ENCODE measurements at places on chromosomes 11 and 22.

- DNase-seq: no peak
Measured at GRCh38 chr22:39144101-39144767, 8.2 kb downstream of the CBX7 start.

GRCh38 chr11:74380746-74381439, 17.3 kb downstream of the PGM2L1 start:
- DNase-seq: peak; percentile 10

DNA sequence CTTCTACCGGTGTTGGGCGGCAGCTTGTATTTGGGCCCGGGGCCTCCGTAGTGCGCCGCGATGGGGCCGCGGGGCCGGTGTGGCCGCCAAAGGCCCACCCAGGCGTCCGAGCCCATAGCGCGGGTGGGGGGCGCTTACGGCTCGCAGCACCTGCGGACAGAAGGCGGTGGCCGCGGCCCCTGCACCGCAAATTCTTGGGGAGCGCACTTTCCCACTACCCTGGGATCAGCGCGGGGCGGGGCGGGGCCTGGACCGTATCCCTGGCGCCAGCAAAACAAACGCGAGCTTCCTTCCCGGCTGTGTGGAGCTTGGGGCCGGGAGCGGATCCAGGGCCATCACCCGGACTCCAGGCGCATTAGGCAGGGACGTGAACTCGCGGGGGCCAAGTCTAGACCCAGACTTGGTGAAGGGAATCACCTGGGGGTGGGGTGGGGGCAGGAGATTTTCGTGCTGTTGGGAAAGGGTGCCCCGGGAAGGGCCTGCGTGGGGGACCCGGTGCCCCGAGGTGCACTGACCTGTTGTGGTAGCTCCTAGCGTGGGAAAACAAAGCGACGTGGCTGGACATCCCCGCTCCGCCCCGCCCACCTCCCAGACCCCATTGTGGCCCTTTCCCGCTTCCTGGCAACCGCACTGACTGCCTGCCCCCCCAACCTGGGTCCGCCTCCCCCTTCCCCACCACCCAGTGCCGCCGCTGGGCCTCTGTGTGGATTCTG, 2.3 kb upstream of the TYMP start:
- no peak for DNase-seq

DNA sequence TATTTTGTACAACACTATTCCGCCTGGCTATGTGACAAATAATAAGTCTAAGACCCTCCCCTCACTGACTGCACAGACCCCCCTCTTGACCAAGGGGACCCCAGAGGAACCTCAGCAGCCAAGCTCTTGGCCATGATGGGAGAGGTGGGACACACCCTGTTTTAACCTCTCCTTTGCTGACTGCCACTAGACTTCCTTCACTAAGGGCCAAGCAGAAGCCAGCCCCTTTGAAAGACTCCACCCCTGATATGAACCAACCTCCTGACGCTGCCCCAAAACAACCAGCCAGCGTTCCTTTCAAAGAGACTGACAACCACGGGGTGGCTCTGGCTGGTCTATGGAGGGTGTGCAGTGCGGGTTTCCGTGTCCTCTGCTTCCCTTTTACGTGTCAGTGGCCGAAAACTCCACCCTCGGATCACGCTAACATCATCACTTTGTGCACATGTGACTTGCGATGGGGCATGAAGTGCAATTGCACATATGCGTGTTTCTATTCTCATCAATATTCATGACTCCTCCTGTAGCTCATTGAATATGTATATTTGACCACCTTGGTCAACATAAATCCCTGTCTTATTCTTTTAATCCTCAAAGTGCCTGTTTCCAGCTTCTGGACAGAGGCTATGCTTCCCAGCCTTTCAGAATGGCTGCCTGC, 643.9 kb downstream of the TBC1D22A start:
- DNase-seq: no peak

GRCh38 chr11:44834846-44835245, 108.1 kb downstream of the TSPAN18 start:
- no peak for DNase-seq

- peak; percentile 69 for DNase-seq
Measured at GRCh38 chr11:13135385-13136271, 126.5 kb downstream of the RASSF10 start.

- no peak for DNase-seq
Measured at GRCh38 chr11:62147545-62147944, 23.7 kb downstream of the INCENP start.

DNA sequence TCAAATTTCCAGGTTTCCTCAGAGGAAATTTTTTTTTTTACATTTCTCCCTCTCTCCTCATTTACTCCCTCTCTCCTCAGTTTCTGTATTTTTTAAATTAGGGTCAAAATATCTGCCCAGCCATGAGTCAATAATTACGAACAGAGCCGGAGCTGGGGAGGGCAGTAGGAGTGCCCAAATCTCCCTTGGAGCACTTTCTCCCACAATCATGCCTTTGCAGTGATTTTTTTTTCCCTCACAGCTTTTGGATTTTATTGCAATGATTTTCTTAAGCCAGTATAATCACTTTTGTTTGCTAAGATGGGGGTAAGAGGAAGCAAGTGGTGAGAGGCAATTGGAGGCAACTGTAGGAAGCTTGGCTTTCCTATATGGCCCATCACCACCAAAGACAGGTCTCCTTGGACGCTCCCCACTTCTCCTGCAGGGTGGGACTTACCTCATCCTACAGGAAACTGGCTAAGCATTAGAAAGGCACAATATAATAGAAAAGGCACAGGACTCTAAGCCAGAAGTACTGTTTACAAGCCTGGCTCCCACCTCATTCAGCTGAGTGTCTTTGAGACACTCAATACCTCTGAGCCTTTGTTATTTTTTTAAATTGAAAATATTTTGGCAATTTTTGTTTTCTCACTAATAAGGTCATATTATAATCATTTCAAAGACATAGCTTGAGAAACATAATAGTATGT, 192.6 kb upstream of the PITPNB start:
- DNase-seq: no peak

GRCh38 chr22:27470169-27470772, 331.3 kb downstream of the MN1 start:
- DNase-seq: no peak

DNA sequence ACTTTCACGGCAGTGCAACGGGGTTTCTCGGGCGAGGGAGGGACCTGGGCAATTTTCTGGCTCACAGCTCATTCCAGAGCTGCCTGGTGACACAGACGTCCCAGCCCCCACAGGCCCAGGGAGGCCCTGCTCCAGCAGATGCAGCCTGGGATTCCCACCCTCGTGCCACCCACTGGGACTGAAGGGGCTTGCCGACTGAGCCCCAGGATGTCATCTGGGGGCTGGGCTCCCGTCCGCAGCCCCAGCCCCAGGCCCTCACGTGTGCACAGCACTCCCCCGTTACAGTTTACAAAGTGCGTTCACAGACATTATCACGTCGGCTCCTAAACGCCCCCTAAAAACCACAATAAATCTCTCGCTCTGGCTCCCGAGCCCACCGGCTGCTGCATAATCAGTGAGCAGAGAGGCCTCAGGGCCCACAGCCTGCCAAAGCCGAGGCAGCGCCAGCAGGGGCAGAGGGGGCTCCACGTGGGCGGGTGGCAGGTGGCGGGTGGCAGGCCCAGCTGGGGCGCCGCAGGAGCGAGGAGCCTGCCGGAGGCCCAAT, 76.9 kb upstream of the TCF20 start:
- no peak for DNase-seq

DNA sequence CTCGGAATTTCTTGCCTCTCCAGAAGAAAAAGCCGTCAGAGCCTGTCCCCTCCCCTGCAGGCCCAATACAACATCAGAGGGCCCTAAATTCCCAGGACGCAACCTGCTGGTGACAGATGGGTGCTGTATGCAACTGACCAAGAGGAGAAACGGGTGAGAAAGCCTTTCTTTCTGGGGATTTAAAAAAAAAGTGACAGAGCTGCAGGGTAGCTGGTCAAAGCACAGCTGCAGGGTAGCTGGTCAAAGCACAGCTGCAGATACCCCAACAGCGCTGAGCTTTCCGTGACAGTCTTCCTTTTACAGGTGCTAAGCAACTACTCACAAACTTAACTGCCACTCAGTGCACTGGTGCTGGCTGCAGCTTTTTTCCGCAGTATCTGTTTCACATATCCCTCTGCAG, 17.8 kb downstream of the AP1B1 start:
- no peak for DNase-seq

DNA sequence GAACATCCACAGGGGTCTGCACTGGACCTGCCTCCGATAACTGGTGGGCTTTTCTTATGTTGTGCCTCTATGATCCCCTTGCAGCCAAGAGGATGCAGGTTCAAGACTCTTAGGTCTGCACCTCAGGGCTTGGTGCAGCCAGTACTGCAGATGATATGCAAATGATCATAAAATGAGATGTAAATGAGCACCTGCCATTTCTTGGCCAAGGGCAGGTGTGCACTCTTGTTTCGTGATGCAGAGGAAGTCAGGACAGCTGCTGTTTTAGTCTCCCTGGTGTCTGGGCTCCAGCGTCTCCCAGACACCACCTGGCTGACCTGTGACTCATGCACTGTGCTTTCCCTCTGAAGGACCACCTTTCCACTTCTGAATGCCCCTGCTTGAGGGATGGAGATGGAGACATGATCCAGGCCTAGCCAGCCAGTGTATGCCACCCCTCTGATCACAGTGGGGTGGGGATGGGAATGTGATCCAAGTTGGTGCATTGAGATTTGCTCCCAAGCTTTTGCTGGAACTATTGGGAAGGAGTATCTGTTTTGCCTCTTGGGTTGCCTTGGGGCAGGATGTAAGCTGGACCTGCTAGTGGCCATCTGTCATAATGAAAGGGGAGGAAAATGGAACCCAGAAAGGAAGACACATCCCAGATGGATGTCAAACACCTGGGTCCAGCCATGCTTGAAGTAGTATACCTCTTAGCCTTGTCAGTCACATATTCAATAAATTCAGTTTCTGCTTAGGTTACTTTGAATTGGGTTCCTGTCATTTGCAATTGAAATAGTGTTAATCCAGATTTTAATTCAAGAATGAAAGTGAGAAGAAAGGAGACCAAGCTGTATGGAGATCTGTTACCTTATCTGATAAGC, 3.3 kb upstream of the KCNJ11 start:
- no peak for DNase-seq

- DNase-seq: no peak
Measured at GRCh38 chr11:6476571-6476970, 2.8 kb upstream of the TRIM3 start.

DNA sequence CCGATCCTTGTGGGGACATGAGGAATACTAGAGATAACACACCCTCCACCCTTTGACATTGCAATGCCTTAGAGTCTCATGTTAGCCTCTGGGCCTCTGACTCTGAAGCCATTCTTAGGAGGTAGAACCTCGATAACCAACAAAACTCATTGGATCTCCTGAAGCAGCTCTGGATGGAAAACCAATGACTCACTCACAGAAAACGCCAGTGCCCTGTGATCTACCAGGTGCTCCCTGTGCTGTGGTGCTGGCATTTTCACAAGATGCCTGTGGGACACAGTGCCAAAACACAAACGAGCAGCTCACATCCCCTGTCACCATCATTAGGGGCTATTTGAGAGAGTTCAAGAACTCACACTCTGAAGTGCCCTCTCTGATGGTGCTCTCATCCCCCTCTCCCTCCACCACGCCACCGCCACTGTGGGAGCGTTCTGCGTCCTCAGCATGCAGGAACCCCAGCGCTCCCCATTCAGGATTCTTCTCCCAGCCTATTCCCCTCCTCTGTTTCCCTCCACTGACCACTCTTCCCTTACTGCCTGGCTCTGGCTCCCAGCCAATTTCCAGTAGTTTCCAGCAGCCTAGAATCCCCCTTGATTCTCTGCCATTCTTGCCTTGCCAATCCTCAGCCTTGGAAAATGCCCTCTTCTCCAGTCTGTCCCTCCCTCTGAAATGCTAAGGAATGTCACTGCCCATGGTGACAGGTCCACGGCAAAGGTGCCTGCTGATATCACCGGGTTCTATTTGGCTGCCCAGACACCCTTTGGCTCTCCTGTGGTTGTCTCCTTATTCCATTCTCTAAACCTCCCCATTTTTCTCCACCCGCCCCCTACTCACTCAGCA, 4.7 kb upstream of the POLD4 start:
- peak; percentile 71 for DNase-seq

DNA sequence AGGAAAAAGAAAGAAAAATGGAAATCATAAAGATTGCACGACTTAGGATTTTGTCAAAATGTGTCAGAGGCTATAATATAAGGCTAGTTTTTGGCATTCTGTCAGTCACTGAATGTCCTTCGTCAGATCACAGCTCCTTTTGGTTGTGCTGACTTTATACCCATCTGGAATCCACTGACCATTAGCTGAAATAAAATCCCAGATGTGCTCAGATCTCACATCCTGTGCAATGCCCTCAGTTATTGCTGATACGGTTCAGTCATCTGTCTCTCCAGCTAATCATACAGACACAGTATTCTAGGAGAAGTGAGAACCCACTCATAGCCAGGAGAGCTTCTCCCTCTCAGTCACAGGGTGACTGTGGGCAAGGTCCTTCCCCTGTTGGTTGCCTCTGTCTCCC, 11.5 kb downstream of the CD44 start:
- no peak for DNase-seq

DNA sequence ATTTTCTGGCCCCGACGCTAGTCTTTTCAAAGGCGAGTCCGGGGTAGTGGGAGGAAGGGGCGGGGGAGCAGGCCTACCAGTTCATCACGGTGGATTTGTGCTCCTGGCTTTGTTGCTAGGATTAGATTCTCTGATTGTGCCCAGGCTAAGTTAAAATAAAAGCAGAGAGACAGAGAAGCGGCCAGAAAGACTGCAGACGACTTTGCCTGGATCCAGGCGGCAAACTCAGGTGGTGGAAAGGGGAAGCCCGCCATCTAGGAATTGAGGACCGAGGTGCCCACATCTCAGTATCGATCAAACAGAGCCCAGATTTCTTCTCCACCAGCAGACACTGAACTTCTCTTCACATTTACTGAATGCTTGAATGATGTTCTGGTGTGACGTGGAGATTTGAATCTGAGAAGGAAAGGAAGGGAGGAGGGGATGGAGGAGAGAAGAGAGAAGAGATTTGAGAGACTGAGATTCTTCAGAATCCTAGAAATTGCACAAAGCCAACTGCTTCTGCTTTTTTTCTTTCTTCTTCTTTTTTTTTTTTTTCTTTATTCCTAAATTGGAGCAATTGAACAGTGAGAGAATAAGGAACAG, 2.7 kb downstream of the FAT3 start:
- DNase-seq: no peak

DNA sequence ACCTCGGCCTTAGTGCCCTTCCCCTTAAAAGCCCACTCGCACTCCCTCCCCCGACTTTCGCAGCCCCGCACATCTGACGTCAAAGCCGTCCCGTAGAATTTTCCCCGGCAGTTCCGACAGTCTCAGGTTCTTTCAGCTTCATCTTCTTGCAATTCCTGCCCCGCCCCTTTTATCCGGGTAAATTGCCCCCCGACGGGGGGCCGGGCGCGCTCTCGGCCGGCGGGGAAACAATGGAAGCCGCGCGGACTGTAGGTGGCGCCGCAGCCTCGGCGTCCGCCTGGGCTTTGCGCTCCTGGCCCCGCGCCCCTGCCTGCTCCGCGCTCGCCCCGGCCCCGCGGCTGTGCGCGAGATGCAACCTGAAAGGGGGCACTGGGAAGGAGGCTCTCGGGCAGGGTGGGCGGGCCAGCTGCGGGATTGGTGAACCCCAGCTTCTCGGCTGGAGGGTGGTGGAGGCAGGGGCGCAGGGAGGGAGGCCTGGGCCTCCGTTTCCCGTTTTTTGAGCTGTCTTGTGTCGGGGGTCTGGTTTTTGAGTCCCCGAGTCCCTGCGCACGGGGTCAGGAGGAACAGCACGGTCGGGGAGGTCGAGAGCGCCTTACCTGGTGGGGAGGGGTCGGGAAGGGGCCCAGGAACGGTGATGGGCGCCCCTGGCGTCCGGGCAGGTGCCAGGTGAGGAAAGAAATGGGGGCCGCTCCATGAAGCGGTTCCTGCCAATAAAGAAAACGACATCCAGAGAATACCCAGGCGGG, 859 bp upstream of the FGF19 start:
- DNase-seq: no peak
